Stimulated activated CD4-positive, alpha-beta T cell treated with anti-CD3 and anti-CD28 coated beads, Interleukin-12 subunit alpha, Interleukin-12 subunit beta, amount 100 ng/mL, for 4 hours (primary cell): ENCODE measurements at places on chromosomes 5 and 9.

GRCh38 chr9:111039231-111039906 is 1.1 kb upstream of the LPAR1 start:
- no peak for DNase-seq

DNA sequence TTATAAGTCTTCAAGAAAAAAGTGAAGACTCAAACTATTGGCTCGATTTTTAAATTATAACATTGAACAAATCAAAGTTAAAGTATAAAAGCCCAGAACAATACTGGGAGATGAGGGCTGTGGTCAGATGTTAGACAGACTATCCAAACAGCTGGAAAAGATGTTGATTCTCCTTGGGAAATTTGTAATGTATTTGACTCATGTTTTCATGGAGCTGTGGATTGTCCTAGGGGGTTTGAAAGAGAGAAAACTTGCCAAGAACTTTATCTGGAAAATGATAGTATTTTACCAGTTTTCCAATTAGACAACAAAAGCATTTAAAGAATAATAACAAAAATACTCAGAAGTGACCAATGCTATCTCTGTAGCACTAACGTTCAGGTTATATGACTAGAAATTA is 339.2 kb downstream of the ARL15 start:
- DNase-seq, result no peak

GRCh38 chr9:78669591-78669990 is 372.7 kb downstream of the PSAT1 start:
- DNase-seq, result no peak

DNA sequence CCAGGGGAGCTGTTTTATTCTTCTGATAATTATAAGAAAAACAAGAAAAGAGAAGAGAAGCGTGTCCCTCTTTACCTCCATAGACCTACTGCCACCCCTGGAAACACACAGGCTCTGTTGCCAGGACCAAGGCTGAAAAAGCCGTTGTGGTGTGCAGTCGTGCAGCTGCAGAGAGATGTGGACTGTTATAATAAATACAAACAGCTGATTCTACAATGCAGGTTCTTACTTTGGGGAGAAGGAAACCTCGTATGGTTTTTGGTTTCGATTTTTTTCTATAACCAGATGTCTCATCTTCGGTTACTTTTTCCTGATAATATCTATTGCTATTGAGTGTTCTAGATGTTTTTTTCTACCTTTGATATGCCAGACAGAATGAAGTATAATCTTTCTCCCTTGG is 28.1 kb downstream of the FYB1 start:
- DNase-seq, result no peak

- no peak for DNase-seq
Measured at GRCh38 chr5:148063861-148064260, at the start of gene SPINK5. SPINK5 (plus strand) TSS chr5:148063980; CDS start chr5:148064045, 65 bp downstream.

- no peak for DNase-seq
Measured at GRCh38 chr5:6667648-6668047, 34.4 kb downstream of the SRD5A1 start.

DNA sequence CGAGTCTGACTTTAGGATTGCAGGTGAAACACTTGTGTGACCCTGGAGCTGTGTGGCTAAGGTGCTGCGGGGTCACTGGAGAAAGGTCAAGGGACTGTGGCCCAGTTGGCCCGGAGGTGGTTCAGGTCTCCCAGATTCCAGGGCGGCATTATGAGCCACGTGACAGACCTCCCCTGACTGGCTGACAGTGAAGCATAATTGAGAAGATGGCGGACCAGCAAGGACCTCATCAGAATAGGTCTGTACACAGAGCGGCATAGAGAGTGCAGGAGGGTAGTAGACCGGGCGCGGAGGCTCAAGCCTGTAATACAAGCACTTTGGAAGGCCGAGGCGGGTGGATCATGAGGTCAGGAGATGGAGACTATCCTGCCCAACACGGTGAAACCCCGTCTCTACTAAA is 815 bp upstream of the ODF2 start:
- no peak for DNase-seq

GRCh38 chr5:134536876-134537275 is 11.4 kb downstream of the JADE2 start:
- no peak for DNase-seq

- no peak for DNase-seq
Measured at GRCh38 chr5:137758715-137759306, 4.6 kb upstream of the HNRNPA0 start.

DNA sequence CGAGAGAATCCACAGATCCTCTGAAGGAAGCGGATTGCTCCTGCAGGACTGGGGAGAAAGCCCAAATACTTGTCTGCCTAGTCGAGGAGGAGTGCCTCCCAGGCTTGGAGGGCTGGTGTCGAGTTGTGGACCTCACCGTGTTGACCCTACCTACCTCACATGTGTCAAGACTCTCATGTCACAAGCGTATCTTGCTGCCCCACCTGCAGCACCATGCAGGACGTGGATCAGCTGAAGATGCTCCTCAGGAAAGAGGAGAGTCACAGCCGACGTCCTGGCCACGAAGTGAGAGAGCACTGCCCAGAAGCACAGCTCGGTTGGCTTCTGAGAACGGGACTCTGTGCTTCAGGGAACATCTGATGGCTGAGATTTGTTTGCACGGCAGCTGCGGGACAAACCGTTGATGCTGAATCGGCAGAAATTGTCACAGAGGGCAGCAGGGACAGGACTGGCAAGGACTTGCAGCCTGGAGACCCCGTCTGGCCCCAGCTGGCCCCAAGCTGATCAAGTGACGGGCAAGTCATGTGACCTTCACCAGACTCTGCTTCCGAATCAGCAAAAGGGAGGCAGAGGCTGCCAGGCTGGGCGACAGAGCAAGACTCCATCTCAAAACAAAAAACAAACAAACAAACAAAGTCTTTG is 119.1 kb upstream of the ITGA1 start:
- no peak for DNase-seq

- no peak for DNase-seq
Measured at GRCh38 chr5:171525085-171525484, 105.6 kb downstream of the FGF18 start.

DNA sequence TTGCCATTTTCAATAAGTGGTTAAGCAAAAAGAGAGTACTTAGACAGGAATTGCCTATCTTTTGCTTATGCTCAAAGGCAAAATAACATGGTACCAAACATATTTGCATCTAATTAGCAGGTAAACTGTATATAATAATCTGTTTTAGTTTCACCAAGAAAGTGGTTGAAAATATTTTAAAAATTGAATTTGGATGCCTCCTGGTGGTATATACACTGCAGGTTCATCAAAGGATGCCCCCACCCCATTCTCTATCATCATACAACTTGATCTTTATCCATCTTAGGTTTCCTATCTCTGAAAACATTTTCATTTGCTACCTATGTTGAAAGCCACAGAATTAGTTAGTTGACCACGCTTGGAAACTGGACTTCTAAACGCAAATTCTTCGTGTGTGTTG is 47.0 kb upstream of the MROH2B start:
- DNase-seq, result no peak

- no peak for DNase-seq
Measured at GRCh38 chr5:96337048-96337781, 95.8 kb downstream of the PCSK1 start.

DNA sequence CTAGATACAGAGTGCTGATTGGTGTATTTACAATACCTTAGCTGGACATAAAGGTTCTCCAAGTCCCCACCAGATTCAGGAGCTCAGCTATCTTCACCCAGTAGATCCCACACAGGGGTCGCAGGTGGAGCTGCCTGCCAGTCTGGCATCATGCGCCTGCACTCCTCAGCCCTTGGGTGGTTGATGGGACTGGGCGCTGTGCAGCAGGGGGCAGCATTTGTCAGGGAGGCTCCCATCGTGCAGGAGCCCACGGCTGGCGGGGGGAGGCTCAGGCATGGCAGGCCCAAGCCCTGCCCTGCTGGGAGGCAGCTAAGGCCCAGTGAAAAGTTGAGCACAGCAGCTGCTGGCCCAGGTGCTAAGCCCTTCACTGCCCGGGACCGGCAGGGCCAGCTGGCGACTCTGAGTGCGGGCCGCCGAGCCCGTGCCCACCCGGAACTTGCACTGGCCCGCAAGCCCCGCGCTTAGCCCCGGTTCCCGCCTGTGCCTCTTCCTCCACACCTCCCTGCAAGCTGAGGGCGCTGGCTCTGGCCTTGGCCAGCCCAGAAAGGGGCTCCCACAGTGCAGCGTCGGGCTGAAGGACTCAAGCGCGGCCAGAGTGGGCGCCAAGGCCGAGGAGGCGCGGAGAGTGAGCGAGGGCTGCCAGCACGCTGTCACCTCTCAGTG is 314.1 kb upstream of the ATP10B start:
- no peak for DNase-seq

DNA sequence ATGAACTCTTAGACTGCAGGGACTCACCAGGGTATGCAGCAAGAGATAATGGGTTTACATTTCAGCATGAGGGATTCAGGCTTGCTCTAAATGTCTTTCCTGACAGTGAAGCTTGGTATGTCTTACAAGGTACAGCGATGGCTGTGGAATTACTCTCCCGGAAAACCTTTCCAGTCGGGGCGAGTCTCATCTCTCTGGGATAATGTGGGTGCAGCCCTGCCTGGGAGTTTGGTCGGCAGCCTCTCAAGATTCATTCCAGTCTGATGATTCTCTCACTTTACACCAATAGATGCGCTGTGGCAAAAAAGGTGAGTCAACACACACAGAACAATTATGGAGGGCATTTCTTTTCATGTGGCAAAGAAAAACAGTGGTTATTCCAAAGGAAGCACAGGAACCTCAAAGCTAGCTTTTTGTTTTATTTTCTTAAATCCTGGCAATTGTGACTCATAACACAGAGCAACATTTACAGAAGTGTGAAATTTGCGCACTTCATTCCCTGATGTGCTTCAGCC is 190.3 kb downstream of the DCP2 start:
- DNase-seq, result no peak

- no peak for DNase-seq
Measured at GRCh38 chr5:33931136-33931535, 5.0 kb upstream of the RXFP3 start.

- DNase-seq, result no peak
Measured at GRCh38 chr5:67182301-67182790, 14.3 kb downstream of the CD180 start.

- no peak for DNase-seq
Measured at GRCh38 chr5:135850231-135850630, 15.8 kb downstream of the SLC25A48 start.

GRCh38 chr9:91223000-91223399 is 138.7 kb downstream of the AUH start:
- no peak for DNase-seq

DNA sequence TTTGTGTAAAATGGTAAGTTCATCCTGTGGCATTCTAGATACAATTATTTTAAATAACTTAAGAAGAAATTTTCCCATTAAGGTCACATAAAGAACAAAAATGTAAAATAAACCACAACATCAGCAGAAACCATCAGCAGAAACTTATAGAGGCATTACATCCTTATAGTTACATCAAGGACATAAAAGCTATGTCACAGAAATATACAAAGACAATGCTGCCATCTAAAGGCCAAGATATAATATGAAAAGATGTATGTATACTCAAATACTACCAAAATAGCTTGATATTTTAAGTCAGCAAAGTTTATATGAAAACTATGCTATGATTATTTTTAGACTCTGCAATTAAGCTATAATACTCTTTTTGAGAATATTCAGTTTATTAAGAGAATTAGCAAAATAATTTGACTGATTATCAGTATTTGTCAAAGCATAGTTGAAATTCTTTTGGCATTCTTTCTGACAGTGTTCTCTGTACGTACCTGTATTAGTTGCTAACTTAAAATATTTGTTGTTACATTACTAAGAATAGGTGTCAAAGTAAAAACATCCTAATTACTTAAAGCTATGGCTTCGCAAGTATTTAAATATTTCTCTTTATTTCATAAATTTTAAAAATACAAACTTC is 36.2 kb downstream of the FBXL17 start:
- no peak for DNase-seq

DNA sequence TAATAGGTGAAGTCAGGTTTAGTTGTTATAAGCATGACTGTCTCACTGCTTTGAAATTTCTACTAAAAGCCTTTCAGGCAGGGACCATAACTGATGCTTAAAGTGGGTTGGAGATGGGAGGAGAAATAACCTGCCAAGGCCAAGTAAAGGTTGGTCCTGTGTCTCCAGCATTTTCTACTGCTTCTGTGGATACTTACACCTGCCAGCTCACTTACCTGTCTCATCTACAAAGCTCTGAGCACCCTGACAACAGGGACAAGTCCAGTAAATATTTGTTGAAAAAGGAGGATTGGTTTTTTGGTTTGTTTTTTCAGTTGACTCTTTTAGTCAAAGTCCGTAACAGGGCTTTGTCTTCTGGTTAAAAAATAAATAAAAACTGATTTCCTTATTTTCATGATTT is 38.6 kb downstream of the GRAMD2B start:
- no peak for DNase-seq

- DNase-seq, result no peak
Measured at GRCh38 chr9:96523374-96523773, 73.4 kb downstream of the HABP4 start.

DNA sequence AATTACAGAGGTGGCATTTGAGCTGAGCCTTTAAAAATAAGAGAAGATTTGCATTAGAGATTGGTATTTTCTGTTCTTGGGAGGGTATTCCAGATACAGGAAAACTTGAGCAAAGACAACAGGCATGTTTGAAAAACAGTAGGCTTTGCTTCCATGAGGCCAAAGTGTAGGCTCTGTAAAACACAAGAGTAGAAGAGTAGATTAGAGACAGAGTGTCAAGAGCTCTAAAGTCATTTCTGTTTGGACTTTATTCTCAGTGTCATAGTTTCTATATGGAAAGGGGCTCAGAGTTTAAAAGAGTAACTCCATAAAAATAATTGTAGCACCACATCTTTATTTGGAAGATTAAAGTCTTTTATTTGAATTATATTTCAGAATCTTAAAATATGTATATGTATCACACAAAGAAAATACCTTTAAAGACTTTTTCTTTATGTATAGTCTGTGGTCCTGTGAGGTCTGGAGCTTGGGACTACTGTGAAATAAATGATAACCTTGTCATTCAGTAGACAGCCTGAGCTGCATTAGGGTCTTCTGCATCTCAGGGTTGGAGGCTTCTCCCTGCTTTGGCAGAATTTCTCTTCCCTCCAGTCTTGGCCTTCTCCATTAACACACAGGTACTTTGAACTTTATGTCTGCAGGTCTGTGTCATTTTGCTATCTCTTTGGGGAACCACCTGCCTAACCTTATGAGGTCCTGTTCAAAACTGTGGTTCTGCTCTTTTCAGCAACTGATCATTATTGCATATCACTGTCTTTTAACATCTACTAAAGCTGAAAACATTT is 73.6 kb downstream of the ZSWIM6 start:
- no peak for DNase-seq

GRCh38 chr5:140925806-140926442 is at the start of gene PCDHAC1:
PCDHAC1 (plus strand) TSS chr5:140926299; CDS start chr5:140926893, 594 bp downstream.
- no peak for DNase-seq

DNA sequence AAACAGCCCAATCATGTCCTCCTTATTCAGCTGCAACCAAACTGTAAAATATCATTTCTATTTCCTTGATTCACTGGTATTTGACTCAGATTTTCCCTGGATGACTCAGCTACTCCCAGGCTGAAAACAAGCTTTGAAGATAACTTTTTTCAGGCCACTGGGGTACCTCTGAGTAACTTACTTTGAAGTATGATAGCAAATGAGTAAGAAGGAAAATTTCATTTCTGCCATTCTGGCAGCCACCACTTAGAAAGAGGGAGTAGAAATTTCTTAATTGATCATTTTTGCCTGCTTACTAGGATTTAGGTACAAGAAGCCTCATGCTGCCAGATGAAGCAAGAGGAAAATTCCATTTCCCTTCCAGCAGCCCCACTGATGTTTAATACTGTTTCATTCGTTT is 247.4 kb downstream of the PRELID2 start:
- DNase-seq, result no peak
